ENCODE measurements at places on chromosomes 11 and 22.

DNA sequence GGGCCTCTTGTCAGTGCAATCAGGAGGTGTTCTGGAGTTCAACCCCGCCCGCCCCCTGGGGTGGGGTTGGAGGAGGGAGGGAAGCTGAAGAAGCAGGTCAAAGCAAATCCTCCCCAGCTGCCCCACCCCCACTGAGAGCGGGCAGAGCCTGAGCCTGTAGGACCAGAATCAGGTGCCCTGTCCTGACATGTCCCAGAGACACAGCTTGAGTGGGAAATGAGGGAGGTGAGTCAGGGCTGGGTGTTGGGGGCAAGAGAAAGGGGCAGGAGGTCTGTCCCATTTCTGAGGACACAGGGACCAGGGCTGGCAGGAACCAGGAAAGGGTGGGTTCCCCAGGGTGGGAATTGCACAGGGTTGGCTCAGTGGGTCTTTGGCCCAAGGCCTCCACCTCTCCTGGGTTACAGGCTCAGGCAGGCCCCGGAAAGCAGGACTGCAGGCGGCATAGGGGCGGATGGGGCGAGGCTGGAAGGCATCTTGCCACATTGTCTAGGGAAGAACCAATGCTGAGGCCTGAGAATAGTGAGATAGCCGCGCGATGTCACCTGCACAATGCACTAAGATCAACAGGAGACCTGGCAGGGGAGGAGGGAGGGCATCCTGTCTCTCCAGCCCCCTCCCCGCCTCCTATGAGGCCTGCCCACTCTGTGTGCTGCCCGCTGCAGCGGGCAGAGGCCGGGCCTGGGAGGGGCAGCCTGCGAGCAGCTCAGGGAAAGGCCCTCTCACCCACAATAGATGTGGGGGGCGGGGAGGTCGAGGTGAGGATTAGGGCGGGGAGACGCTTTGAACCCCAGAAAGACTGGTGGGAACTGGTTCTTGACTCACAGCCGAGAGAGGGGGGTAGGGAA, 32.4 kb downstream of the NECTIN1 start:
- no peak for DNase-seq

GRCh38 chr11:11178671-11179638, 174.1 kb downstream of the CSNK2A3 start:
- DNase-seq = no peak

- no peak for DNase-seq
These were observed 31.9 kb downstream of the RTN4R start for GRCh38 chr22:20236052-20236717.

GRCh38 chr22:41565403-41566054, 4.7 kb downstream of the CSDC2 start:
- no peak for DNase-seq

DNA sequence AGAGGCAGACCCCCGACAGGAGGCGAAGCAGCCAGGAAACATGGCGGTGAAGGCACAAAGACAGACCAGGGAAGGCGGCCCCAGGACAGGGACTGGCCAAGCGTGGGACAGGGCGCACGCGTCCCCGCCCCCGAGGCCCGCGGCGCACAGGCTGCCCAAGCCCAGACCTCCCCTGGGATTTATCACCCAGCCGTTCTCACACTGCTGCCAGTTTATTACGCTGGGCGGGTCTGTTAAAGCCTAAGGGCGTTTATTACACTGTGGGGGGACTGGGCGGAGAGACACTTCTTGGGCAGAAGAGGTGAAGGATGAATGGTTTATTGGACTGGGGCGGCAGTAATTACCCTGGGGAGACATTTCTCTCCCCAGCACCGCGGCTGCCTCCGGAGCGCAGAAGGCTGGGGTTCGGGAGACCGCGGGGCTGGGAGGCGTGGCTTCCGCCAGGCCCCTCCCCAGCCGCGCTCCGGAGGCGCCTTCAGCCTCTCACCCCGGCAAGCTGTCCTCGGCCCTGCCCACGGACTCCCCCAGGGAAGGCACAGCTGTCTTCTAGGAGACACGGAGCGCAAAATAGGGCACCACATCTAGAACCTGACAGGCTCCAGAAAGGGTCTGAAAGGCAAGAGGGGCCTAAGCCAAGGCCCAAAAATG, 47.1 kb downstream of the SLC22A12 start:
- no peak for DNase-seq

- DNase-seq = no peak
These were observed 34.6 kb downstream of the APOL5 start for GRCh38 chr22:35752006-35752862.

DNA sequence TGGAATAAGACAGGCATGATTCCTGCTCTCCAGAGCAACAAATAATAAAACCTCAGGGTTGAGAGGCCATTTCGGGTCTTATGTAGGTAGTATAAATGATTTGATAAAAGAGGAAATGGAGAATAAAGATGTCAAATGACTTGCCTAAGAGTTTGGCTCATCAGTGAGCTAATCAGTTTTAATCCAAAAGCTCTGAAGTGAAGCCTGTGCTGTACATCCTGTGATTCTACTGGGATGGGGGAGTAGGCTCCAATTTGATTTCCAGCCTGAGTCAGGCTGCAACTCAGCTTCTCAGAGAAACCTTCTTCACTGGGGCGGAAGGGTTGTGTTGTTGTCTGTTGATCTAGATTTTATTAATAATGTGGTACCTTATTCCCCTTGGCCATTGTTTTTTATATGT, 192.2 kb upstream of the SORL1-AS1 start:
- no peak for DNase-seq

DNA sequence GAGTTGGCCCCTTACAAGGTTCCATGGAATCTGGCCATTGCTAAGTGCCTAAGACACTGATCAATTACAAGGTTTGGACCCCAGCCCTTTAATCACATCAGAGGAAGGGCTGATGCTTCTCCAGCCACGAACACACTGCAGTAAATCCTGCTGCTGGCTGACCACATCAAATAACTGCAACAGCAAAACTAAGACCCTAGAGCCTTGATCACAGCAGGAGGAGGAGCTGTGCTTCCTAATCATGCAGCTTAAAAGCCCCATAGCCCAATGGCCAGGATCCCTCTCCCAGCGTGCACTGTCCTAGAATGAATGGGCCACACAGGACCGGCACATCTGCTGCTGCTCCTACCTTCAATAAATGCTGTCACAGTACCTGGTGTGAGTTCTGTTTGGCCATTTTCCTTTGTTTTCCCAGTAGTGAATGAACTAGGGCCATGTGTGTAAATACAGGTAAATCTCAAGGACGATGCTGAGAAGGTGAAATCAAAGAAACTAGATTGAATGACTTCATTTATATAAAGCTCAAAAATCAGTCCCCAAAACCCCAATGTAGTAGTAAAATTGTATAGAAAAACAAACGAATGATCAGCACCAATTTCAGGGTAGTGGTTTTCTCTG, 12.7 kb downstream of the ZP1 start:
- DNase-seq = no peak

DNA sequence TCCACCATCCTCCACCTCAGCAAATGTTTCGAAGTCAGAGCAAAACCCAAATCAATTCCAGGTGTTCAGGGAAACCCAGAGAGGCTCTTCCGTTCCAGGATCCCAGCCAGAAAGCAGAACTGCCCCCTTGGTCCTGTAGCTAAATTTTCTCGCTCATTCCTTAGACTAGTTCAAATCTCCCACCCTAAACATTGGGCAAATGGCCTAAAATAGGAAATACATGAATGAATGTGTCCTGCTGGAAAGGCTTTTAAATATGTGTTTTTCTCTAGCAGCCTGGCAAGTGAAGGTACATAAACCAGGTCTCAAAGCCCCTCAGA, 89.6 kb downstream of the ETS1 start:
- no peak for DNase-seq

GRCh38 chr22:39244496-39245129, at the start of gene PDGFB:
TSS of gene PDGFB (minus strand) at chr22:39244982. CDS start at chr22:39243963, 1,019 bp downstream.
- no peak for DNase-seq

DNA sequence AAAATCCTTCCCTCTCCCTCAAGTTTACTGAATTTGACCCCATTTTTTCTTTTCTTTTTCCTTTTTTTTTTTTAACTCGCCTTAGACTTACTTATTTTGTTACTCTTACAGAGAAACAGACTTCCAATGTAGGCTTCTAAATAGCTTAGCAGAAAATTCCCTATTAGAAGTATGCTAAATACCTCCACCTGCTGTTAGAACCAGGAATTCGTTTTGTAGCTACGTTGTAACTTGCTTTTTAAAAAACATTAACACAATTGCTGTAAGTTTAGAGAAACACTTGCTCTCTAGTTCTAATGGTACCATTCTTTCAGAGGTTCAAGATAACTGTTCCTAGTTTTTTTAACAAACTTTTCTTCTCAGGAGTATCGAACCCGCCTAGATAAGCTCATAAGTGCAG, 324.2 kb downstream of the DCDC1 start:
- DNase-seq = no peak

GRCh38 chr11:76765863-76766350, 17.2 kb upstream of the TSKU start:
- DNase-seq = no peak
